Naive B cell (primary cell): ENCODE measurements at places on chromosomes 16 and 17. TPM values are rescaled to one million over a fixed set of nuclear protein-coding genes. Genes with fewer than 3 reads are reported as not detected.

DNA sequence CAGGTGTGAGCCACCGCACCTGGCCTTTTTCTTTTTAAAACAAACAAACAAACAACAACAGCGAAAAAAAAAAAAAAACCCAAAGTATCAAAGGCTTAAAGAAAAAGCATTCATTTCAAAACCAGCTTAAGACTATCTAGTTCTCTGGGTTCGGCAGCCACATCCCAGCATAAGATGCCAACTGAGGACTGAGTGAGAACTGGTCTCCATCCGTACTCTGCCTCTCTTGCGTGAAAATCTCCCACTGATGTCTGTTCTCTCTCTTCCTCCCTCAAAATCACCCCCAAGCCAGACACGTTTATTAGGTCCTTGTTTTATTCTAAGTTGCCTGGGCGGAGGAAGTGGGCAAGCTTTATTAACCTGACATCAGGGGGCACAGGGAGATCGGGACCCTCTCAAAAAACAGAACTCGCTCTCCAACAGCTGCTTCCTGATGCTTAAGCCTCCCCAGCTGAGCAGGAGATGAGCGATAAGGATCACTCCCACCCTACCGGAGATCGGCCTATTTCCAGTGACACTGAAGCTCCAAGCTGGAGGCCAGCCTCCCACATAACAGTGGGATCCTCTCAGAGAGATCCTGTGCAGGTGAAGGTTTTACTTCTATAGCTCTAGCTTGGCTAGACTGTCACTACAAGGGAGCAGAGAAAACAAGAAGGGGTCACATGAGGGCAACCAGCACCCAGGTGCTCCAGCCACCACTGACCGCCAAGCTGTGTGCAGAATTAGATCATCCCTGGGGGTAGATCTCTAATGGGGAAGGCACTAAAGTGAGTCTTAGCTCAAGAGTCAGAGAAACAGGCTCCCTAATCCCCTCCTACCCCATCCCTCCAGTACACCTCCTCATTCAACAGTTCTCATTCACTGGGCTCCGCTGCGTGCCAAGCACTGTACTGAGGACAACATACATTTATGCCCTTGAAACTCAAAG, 13.6 kb downstream of the CDC42EP4 start:
- no peak for DNase-seq

GRCh38 chr17:80145076-80146075, 1.6 kb downstream of the EIF4A3 start:
- DNase-seq, result no peak

DNA sequence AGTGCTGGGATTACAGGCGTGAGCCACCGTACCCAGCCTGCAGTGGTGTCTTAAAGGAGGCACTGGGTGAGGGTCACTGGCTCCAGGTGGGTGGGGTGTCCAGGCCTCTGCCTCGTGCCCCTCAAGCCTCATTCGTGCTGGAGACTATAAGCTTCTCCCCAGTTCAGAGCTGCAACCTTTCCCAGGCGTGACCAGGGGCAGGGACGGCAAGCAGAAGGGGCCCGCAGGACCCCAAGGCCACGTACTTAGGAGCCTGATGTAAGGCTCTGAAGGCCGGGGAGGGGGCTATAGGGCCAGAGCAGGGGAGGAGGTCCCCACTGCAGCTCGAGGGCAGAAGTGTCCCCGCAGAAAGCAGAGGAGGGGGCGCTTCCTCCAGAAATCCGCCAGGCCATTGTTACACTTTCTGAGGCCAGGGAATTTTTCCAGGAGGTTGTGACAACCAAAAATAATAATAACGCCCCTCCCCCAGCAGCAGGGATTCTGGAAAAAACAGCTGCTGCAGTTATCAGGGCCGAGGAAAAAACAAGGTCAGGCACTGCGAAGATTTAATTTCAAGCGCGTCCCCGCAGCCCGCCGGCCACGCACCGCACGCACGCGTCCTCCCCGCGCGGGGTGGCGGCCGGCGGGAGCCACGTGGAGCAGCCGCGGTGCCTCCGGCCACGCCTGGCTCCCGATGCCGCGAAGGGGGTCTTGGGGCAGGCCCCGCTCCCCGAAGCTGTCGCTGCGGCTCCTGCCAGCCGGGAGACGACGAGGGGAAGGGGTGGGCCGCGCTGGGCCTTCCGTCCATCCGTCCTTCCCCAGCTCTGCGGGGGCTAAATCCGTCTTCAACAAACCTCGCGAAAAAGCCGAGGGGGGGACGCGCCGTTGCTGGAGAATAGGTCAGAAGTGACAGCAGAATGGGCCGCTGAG, 45.8 kb upstream of the SLC38A10 start:
- DNase-seq, result no peak

The PGP gene
- polyA plus RNA-seq, result 11.0 TPM
